ENCODE measurements at places on chromosomes 3 and 15. TPM values are rescaled to one million over a fixed set of nuclear protein-coding genes. Genes with fewer than 3 reads are reported as not detected.

The C3orf85 gene
- not detected for total RNA-seq

The NPAP1 gene
- total RNA-seq: not detected

The OXTR gene
- total RNA-seq: 2.8 TPM

The MLH1 gene
- 30.1 TPM for total RNA-seq

The FBN1 gene
- 0.93 TPM for total RNA-seq

Data from Calu3 (cell line).